ENCODE measurements at places on chromosomes 16 and 17. TPM values are rescaled to one million over a fixed set of nuclear protein-coding genes. Genes with fewer than 3 reads are reported as not detected.
A peak's percentile ranks its signal among the peaks of the same experiment; 100 is the strongest.

DNA sequence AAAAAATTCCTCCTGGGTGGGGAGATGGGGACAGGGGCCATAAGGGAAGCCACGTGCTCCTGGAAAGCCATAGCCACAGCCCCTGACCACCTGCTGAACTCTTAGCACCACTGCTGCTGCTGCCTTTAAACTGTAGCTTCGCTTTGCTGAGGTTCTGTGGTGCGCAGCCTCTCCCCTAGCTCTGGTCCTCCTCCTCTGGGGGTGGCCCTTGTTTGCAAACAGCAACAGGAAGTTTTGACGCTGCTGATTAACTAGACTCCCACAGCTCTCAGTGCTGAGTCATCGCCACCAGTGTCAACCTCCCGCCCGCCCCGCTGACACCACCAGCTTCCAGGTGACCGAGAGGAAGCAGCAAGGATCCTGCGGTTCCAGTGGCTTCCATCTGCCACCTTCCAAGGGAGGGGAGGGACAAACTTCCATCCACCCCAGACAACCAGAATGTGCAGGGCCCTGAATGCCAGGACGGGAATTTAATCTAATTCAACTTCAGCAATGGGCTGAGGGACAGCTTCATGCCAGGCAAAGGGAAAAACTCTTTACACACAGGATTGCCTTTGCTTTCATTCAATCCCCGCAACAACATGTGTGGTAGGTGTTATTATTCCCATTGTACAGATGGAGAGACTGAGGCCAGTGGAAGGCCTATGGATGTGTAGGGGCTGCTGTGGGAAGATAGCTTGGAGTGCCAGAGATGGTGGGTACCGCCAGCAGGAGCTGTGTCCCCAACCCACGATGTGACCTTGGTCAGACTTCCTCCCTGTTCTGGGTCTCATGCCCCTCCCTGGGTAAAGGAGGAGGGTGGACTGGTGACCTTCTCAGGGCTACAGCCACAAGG is 8.1 kb upstream of the KIFC3 start:
- DNase-seq, result peak; percentile 70

DNA sequence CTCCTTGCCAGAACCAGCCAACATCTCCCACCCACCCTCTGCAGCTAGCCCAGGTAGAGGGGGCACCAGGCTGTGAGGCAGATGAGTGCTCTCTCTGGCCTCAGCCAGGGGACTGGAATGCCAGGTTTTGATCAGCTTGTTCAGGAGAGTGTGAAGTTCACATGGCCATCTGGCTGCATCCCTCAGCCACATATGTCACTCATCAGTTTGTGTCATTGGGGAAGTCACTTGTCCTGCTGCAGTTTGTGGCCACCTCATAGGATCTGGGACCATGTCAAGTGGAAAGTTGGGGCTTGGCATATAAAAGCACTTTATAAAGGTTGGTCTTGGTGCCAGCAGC is 147.6 kb downstream of the SOCS1 start:
- DNase-seq, result no peak

GRCh38 chr17:3973495-3974137 is 9.4 kb upstream of the ATP2A3 start:
- no peak for DNase-seq

GRCh38 chr16:69768666-69769065 is 6.5 kb downstream of the WWP2 start:
- DNase-seq, result no peak

- no peak for DNase-seq
Observed at GRCh38 chr16:61002479-61003204, 1033.6 kb downstream of the CDH8 start.

- no peak for DNase-seq
Observed at GRCh38 chr16:82119405-82119804, 50.6 kb downstream of the MPHOSPH6 start.

DNA sequence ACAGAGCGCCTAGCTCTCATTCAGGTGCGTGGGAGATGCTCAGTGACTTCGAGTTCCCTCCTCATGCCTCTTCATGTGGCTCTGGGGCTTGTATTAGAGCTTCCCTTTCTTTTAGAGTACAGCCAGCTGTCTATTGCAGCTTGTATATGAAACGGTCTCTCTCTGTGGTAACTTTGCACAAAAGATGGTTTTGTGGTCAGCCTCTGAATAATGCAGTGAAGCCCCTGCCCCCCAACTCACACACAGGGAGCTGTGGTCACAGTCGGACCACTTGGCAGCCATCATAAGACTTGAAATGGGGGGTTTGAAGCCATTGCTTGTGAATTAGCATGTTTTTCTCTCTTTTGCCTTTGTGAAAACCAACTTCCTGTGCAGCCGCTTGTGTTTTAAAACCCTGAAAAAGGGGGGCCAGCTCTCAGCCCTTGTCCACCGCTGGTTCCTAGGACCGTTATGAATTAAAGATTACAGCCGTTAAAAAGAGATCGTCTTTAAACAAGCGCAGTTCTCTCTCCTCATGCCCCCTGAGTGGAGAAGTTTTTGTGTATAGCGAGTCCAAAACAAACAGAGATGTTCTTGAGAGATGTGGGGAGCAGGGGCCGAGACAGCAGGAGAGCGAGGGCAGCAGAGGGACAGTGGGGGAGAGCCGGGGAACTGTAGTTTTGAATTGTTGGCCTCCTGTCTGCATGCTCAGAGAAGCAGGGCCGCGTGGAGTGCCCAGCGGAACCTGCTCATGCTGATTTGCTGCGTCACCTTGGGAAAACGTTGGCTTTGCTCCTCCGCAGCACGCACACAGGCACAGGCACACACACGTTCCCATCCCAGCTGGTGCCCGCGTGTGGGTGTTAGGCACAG is 199.0 kb downstream of the MSI2 start:
- DNase-seq, result no peak

DNA sequence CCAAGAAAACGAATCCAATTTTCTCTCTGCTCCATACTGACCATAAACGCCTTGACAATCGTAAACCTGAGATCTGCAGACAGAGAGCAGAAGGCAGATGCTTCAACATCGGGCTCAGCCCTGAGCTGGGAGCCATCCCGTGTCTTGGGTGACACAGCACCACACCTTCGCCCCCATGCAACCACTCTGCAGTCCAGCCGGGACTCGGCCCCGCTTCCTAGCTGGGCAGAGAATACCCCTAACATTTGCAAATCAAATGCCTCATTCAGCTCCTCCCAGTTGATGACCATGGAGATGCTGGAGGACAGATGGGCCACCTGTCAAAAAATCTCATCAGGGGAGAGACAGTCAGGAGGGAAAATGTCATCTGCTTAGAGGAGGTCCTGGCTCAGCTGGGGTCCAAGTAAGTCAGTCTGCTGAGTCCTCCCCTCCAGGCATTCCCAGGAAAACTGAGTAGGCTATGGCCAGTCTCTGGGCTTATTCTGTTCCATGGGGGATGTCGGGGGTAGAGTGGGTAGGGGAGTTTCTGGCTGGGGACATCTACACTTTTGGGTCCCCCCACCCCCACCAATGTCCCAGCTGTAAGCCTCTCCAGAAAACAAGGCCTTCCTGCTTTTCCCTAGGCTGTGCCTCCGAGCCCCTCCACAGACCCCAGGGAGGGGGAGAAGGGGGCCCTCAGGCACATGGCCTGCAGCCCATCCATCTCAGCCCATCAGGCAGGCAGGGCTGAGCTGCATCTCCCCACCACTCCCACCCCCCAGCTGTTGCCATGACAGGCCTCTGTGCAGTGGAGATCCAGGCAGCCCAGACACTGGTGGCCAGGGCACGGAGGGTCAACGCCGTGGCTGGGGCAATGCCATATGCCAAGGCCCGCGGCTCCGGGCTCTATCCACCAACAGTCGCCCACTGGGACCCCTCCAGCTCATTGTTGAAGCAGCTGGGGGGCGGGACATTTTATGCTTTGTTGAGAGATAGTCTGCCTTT is 158.6 kb downstream of the AXIN2 start:
- no peak for DNase-seq

DNA sequence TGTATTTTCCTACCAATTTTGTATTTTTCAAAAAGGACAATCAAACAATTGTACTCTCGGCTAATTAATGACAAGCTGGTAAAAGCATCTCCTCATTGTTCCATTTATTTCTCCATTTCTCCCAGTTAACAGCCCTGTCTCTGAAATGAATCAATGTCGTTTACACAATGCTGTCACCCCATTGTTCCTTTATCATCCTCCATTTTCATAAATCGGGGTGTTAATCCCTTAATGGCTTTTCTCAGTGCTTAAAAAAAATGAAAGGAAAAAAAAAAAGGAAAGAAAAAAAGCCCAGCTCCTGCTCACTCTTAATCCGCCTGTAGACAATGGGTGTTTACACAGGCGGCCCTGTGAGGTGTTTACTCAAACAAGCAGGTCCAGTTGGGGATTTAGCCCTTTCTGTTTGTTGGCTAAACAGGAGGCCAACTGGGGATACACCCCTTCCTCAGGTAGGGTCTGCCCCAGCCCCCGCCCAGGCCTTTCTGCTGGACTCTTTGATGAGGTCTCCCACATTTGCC is 86.8 kb upstream of the SALL1 start:
- no peak for DNase-seq

DNA sequence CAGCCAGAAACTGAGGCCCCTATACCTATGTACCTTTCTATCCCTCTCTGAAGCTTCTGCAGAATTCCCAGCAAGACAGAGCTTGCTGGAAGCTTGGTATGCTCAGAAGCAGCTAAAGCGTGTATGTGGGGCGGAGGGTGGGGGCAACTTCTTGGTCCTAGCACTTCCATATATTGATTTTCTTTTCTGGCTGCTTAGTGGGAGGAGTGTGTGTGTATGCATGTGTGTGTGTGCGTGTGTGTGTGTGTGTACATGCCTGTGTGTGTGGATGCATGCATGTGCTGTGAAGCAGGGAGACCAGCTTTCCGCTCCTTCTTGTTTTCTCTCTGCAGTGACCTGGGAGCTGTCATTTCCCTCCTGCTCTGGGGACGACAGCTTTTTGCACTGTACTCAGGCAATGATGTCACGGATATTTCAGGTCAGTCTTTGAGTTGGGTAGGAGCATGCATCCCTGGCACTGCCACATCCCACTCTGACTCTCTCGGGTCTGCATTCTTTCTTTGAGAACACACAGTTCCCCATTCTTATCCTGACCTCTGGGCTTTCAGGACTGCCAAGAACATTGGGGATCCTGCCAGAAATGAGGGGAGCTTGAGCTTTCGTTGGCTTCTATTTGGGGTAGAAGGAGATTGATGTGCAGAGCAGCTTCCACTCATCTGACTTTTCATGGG is 10.7 kb downstream of the HPR start:
- DNase-seq, result no peak

DNA sequence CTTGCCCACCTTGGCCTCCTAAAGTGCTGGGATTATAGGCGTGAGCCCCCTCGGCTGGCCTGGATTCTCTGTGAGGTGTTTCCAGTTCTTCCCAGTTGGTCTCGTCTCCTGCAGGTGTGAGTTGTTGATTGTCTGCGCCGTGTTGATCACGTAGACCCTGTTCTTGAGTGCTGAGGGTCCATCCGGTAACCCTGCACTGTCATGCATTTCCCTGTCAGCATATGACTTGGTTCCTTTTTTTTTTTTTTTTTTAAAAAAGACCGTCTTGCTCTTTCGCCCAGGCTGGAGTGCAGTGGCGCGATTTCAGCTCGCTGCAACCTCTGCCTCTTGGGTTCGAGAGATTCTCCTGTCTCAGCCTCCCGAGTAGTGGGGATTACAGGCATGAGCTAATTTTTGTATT is 17.3 kb downstream of the MGRN1 start:
- no peak for DNase-seq

DNA sequence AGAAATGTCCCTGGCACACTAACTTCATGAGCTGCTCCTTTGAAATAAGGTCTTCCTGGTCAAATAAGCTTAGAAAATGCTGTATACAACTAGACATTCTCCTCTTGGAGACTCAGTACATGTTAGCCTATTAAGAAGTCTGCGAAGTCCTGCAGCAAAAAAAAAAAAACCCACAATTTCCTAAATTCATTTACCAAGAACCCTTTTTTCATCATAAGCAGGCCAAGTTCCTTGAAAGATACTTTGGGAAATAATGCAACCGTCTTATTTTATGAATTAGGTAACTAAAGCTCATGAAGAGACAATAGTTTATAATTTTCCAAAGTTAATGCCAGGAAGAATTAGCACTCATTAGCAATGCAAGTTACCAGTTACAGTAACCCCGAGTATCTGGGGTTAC is 49.0 kb upstream of the HAS3 start:
- DNase-seq, result no peak

DNA sequence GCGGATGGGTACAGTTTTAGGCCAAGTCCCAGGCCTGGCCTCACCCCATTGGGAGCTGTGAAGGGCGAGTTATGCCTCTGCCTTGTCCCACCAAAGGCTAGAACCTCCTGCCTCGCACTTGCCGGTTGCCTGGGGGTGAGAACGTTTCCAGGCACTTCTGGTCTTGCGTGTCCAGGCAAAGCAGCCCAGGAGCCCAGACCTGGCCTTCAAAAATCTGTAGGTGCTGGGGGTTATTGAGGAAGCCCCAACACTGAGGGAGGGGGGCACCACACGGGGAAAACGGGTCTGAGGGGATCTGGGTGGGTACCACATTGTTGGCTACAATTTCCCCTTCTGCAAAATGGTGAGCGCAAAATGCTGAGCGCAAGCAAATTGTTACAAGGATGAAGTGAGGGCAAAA is 12.2 kb upstream of the ATP2C2 start:
- no peak for DNase-seq

GRCh38 chr17:44776628-44777393 is 18.0 kb downstream of the ADAM11 start:
- DNase-seq, result no peak

GRCh38 chr17:28947639-28948038 is 3.7 kb downstream of the PHF12 start:
- no peak for DNase-seq

DNA sequence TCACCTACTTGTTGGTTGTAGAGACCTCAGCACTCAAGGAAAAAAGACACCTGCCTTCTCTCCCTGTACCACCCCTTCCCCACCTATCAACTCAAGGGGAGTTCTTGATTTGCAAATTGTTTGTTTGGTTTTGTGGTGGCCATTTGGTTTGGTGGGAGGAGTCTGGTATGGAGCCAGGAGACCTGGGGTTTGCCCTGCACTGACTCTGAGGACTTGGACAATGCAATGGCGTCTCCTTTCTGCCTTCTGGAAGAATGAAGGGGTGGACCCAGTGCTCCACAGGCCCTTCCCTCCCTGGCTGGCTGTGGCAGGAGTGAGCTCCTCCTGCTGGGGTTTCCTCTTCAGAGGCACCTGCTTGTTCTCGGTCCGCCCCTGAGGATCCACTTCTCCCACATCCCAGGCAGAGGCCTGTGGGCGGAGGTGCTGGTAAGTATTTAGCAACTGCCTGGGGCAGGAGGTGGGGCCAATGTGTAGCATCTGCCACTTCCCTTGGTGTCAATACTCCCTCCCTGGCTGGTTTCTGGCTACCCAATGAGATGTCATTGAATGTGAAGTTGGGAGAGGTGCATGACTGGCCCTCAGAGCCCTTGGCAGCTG is 164.5 kb downstream of the NTN1 start:
- no peak for DNase-seq

- no peak for DNase-seq
Observed at GRCh38 chr17:58614859-58615459, 76.9 kb downstream of the TEX14 start.

Gene GABARAP
- total RNA-seq, result 288 TPM

Gene FBXL16
- total RNA-seq, result 1.5 TPM

Gene CCL7
- not detected for total RNA-seq

Gene ZDHHC7
- 24.8 TPM for total RNA-seq

Gene OTOP3
- total RNA-seq, result 9.3 TPM

Gene PMFBP1
- 108 TPM for total RNA-seq

Gene CACNG4
- total RNA-seq, result not detected

Gene IKZF3
- 7.4 TPM for total RNA-seq
